GM19239 (cell line): ENCODE measurements at places on chromosomes 3 and 15.

GRCh38 chr3:51622868-51623267, 48.2 kb upstream of the TEX264 start:
- DNase-seq: no peak

- no peak for DNase-seq
Measured at GRCh38 chr3:60760145-60760544, 491.1 kb downstream of the FHIT start.

GRCh38 chr15:49707598-49707997, 86.8 kb downstream of the DTWD1 start:
- no peak for DNase-seq

GRCh38 chr15:88321271-88321670, 64.7 kb upstream of the NTRK3 start:
- no peak for DNase-seq

- no peak for DNase-seq
Measured at GRCh38 chr3:133171831-133172230, 133.6 kb downstream of the TMEM108 start.

DNA sequence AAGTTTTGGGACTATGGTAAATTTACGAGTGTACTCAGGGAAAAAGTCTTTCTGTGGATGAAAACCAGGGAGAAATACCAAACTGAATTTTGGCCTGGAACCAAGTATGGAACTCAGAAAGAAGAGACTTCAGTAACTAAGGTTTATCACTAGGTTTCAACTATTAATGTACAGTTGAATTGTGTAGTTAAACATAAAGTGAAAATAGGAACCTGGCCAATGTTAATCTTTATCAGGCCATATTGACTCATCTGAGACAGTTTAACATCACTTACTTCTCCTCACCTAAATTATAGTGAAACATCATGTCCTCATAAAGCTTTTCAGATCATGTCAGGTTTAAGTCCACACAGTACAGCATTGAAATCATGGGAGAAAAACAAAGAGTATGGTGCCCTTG, 197.7 kb downstream of the LSAMP start:
- DNase-seq: no peak

GRCh38 chr3:182786564-182787196, 6.6 kb upstream of the ATP11B start:
- no peak for DNase-seq

DNA sequence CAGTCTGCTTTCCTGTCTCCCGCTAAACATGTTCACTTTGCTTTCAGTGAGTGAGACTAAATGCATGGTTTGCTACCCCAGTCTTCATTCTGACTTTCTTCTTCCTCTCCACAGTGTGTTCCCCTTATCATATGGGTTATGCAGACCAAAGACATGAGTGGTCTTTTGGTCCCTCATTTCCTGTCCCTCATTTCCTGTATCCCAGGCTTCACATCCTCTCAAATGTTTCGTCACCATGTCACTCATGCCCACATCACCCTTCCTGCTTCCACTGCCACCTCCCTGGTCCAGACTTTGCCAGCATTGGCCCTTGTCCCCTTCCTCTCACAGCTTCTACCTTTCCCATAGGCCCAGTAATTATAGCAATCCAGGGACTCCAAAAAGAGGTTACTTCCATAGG, 209.0 kb downstream of the MYRIP start:
- DNase-seq: no peak

DNA sequence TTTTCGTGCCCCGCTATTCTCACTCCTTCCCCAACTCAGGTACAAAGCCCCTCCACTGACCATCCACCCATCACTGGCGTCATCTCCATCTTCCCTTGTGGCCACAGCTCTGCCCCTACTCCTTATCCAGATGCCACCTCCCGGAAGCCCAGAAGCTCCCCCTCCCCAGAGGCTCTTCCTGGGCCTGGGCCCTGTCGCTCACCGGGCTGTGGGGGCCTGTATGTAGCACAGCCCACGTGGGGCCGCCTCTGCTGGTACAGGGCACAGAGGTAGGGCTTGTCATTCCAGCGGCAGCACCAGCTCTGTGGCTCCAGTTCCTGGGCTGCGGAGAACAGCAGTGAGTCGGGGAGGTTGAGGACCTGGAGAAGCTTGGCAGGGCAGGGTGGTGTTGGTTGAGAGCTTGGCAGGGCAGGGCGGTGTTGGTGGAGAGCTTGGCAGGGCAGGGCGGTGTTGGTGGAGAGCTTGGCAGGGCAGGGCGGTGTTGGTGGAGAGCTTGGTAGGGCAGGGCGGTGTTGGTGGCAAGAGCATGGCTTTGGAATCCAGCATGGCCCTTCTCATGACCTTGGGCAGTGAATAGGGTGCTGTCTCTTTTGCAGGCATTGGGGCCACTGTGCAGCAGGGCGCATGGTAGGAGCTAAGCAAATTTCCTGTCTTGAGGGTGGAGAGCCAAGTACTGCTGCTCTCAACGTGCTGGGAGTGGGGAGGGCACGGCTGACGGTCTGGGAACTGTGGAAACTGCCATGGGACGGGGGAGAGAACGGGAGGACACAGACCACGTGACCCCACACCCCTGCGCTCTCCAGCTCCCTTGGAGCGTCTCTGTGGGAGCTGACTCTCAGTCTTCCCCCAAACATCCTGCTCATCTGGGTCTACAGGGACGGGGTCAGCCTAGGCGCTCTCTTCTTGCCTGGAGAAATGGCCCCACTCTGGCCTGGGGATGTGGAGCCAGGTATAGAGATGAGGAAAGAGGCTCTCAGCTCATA, 43.4 kb downstream of the MUC20 start:
- DNase-seq: no peak
